ENCODE measurements at places on chromosomes 2 and 18.

- no peaks in the 10 kb centered on the region for H3K4me1 ChIP-seq
- no peaks in the 10 kb centered on the region for H3K27me3 ChIP-seq
- H3K4me3 ChIP-seq: no peak overlapping the region
- DNase-seq: no peak
These were observed 296.9 kb downstream of the ZNF521 start for GRCh38 chr18:25055076-25055475.

DNA sequence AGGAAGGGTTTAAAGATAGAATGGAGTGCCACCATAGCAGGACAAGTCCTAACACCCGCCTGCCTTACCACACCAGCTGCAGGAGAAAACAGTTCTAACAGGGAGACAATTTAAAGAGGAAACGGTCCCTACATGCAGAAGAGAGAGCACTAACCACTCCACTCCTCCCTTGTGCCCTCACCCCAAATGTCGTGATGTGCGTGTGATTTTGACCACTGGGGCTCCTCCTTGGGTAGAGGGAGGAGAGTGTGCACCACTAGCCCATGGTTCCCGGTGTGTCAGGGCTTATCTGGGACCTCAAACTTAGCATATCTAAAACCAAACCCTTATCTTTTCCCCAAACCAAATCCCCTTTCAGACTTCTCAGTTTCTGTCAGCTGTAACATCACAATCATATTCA, 105.5 kb upstream of the CCDC68 start:
- no peaks in the 10 kb centered on the region for H3K36me3 ChIP-seq
- H3K27ac ChIP-seq: no peak overlapping the region
- H3K27me3 ChIP-seq: no peaks in the 10 kb centered on the region

GRCh38 chr2:38074764-38075506, 1.0 kb downstream of the CYP1B1 start:
- H3K4me3 ChIP-seq: peak overlapping the region; percentile 83
- DNase-seq: peak; percentile 56
- peaks cover 45% of the 10 kb centered on the region for H3K27me3 ChIP-seq
- no peak overlapping the region for H3K27ac ChIP-seq
- peaks cover 1% of the 10 kb centered on the region for H3K36me3 ChIP-seq
- H3K4me1 ChIP-seq: peaks cover 20% of the 10 kb centered on the region

- H3K27me3 ChIP-seq: peaks cover 2% of the 10 kb centered on the region
- no peak overlapping the region for H3K27ac ChIP-seq
- H3K36me3 ChIP-seq: no peaks in the 10 kb centered on the region
- no peaks in the 10 kb centered on the region for H3K4me1 ChIP-seq
These were observed 130.1 kb downstream of the MAP2 start for GRCh38 chr2:209553913-209554312.

GRCh38 chr2:47310801-47311560, 92.0 kb upstream of the MSH2 start:
- H3K4me3 ChIP-seq: no peak overlapping the region
- DNase-seq: no peak
- H3K27ac ChIP-seq: no peak overlapping the region
- H3K36me3 ChIP-seq: no peaks in the 10 kb centered on the region
